ENCODE measurements at places on chromosomes 2 and 18. TPM values are rescaled to one million over a fixed set of nuclear protein-coding genes. Genes with fewer than 3 reads are reported as not detected.

Gene IL1F10
- not detected for total RNA-seq

Gene ANKMY1
- 25.1 TPM for total RNA-seq

GRCh38 chr2:234680688-234681619 lies 184.1 kb upstream of the ARL4C start:
- DNase-seq = no peak
- H3K27ac ChIP-seq = no peak overlapping the region
- H3K27me3 ChIP-seq = peaks cover 6% of the 10 kb centered on the region
- no peak overlapping the region for H3K4me3 ChIP-seq
- no peaks in the 10 kb centered on the region for H3K36me3 ChIP-seq
- H3K4me1 ChIP-seq = no peaks in the 10 kb centered on the region

DNA sequence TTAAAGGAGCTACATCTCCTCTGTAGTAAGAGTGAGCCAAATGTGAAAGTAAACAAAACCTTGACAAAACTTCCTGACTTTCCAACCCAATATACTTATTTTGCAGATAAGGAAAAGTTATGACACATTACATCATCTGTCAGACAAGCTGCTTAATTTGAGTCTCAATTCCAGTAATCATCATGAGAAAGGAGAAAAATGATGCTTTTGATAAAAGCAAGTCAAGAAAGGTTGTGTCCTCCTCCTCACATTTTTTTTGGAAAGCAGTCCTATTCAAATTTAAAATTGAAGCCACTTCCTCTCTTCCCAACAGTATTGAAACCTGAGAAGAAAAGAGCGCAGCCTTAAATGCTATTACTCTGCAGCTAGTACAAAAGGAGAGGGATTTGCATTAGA lies 519.6 kb downstream of the LRP1B start:
- H3K36me3 ChIP-seq = no peaks in the 10 kb centered on the region
- no peaks in the 10 kb centered on the region for H3K4me1 ChIP-seq
- no peak overlapping the region for H3K4me3 ChIP-seq
- H3K27me3 ChIP-seq = no peaks in the 10 kb centered on the region
- no peak for DNase-seq

Gene DNAJC5G
- total RNA-seq = not detected

GRCh38 chr2:123720760-123721159 lies 304.3 kb upstream of the CNTNAP5 start:
- H3K27ac ChIP-seq = no peak overlapping the region
- H3K36me3 ChIP-seq = no peaks in the 10 kb centered on the region
- H3K4me1 ChIP-seq = no peaks in the 10 kb centered on the region
- DNase-seq = no peak

DNA sequence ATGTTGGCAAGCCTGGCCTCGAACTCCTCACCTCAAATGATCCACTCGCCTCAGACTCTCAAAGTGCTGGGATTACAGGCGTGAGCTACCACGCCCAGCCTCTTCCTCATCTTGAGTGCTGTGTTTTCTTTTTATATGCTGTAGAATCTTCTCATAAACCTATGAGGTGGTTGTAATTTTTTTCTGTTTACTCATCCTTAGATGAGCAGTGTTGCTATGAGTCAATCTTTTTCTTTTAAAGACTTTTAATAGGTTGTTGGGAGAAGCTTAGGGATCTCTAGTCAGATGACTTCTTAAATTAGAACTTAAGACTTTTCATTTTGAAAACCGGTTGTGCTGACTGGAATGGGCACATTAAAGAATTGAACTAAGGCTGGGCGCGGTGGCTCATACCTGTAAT lies 8.7 kb upstream of the AAK1 start:
- H3K4me3 ChIP-seq = no peak overlapping the region
- peaks cover 50% of the 10 kb centered on the region for H3K4me1 ChIP-seq
- no peaks in the 10 kb centered on the region for H3K27me3 ChIP-seq
- peak overlapping the region; percentile 74 for H3K27ac ChIP-seq
- peaks cover 5% of the 10 kb centered on the region for H3K36me3 ChIP-seq

DNA sequence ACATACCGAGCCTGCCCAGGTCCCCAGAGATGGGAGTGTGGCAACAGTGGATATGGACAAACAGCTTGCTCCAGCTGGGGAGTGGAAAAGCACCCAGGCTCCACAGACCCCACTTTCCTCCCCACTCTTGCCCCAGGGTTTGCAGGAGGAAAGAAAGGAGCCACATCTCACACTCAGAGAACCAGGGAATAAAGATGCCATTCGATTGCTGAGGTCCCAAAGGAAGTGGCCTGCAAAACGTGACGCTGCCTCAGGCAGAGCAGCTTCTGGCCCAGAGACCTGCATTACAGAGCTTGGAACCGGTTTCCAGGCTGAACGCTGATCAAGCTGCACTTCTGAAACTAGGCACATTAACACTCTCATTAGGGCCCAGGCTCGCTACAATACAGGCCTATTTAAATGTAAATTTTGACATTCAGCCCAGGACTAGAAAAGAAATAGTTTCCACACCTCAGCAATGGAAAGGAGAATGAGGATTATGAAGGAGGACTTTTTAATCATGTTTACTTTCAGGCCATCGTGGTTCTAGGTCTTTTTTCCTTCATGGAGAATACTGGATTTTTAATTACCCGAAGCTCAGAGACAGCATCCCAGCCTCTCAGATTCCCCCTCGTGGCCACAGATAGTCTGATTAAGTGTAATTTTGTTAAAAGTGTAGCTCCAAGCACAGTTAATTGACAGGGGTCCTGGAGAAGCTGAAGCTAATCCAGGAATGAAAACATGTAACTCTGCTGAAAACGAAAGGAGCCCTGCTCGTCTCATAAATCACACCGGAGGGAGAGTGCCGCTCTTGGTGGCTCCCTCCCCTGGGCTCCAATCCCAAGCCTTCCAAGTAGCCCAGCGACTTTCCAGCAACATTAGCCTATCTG lies 221.3 kb upstream of the RAB6C start:
- H3K4me1 ChIP-seq = no peaks in the 10 kb centered on the region
- H3K27ac ChIP-seq = no peak overlapping the region
- no peaks in the 10 kb centered on the region for H3K27me3 ChIP-seq

Gene DYNAP
- not detected for total RNA-seq

DNA sequence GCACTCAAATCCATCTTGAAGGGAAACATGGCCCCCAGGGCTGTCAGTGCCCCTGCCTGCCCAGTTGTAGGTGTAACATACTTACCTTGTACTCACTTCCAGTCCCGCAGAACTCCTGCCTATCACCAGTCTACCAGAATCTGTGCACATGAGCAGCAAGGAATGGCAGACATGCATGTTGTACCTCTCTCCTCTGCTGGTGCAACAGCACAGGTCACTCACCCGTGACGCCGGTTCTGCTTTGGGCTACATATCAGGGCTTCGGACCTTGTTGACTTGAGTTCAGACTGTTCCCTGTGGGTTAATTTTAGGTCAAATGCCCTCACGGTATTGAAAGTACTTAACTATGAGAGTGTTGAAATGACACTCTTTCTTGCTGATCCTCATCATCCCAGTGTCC lies 215.7 kb downstream of the TPGS2 start:
- no peak overlapping the region for H3K4me3 ChIP-seq
- H3K36me3 ChIP-seq = no peaks in the 10 kb centered on the region
- H3K4me1 ChIP-seq = no peaks in the 10 kb centered on the region

GRCh38 chr2:98705333-98705617 lies 25.7 kb downstream of the MGAT4A start:
- H3K27me3 ChIP-seq = no peaks in the 10 kb centered on the region
- peaks cover 42% of the 10 kb centered on the region for H3K4me1 ChIP-seq
- no peak overlapping the region for H3K4me3 ChIP-seq
- DNase-seq = no peak

Gene KCNE4
- not detected for total RNA-seq

- H3K27ac ChIP-seq = no peak overlapping the region
- H3K4me3 ChIP-seq = no peak overlapping the region
These were observed 86.8 kb downstream of the MAIP1 start for GRCh38 chr2:200042102-200042735.

- peaks cover 20% of the 10 kb centered on the region for H3K27me3 ChIP-seq
- no peak overlapping the region for H3K4me3 ChIP-seq
- no peaks in the 10 kb centered on the region for H3K36me3 ChIP-seq
- no peak for DNase-seq
- no peaks in the 10 kb centered on the region for H3K4me1 ChIP-seq
These were observed 62.8 kb downstream of the TMEM237 start for GRCh38 chr2:201580486-201580885.

DNA sequence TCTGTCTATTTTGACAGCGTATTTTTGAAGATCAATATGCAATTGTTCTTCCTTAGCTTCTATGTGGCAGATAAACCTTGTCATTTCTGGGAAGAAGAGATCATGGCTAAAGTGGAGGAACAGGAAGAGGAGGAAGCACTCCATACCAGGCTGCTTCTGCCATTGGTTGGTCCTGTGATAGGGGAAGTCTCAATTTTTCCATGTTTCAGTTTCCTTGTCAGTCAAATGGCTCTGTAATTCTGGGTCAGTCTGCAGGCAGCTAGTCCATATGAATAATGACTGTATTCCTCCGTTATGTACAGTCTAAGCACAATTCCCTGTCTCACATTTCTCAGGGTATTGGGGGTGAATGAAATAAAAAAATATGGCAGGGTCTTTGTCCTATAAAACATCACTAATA lies 277.6 kb upstream of the CXCR4 start:
- H3K4me3 ChIP-seq = no peak overlapping the region
- no peaks in the 10 kb centered on the region for H3K36me3 ChIP-seq
- peaks cover 31% of the 10 kb centered on the region for H3K4me1 ChIP-seq
- no peak for DNase-seq
- H3K27ac ChIP-seq = peak overlapping the region; percentile 11

- H3K4me1 ChIP-seq = no peaks in the 10 kb centered on the region
- H3K27ac ChIP-seq = no peak overlapping the region
- no peaks in the 10 kb centered on the region for H3K36me3 ChIP-seq
- no peak overlapping the region for H3K4me3 ChIP-seq
- H3K27me3 ChIP-seq = peaks cover 1% of the 10 kb centered on the region
- DNase-seq = no peak
These were observed 189.4 kb downstream of the AGPS start for GRCh38 chr2:177582000-177582399.

DNA sequence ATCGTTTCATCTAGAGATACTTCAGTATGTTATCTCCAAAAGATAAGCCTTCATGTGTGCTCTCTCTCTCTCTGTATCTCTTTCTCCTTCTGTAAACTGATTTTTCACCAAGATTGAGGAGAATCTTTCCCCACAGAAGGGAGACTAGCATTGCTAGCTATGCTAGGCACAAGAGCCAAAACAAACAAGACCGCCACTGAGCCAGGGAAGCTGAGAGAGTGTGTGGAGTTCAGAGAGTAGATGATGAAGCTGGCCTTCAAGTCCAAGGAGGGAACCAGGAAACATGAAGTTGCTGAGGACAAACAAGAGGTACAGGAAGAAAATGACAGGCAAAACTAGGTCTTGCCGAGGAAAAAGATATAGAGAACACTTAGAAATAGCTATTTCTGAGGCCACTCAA lies 23.4 kb downstream of the DAPL1 start:
- H3K36me3 ChIP-seq = no peaks in the 10 kb centered on the region
- no peaks in the 10 kb centered on the region for H3K4me1 ChIP-seq
- no peak for DNase-seq
- H3K27me3 ChIP-seq = peaks cover 3% of the 10 kb centered on the region
- H3K27ac ChIP-seq = no peak overlapping the region
- H3K4me3 ChIP-seq = no peak overlapping the region

Gene C2orf80
- total RNA-seq = not detected

DNA sequence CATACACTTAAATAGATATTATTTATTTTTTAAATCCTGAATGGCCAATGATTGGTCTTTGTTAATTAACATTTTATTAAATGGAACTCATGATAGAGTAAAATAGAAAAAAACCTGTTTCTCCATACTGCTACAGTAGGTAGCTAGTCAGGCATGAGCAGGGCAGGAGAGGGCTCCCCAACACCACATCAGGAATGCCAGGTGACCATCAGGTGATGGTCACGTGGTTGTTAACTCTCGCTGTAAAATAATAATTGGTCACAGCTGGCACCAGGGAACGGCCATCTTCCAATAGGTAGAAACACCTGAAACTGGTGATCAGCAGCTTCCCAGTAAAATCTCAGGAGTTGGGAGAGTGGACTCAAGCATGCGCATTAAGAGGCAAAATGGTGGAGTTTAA lies 172.2 kb downstream of the MEIS1 start:
- no peaks in the 10 kb centered on the region for H3K27me3 ChIP-seq
- no peaks in the 10 kb centered on the region for H3K4me1 ChIP-seq
- no peak overlapping the region for H3K4me3 ChIP-seq
- H3K27ac ChIP-seq = no peak overlapping the region
- no peaks in the 10 kb centered on the region for H3K36me3 ChIP-seq

DNA sequence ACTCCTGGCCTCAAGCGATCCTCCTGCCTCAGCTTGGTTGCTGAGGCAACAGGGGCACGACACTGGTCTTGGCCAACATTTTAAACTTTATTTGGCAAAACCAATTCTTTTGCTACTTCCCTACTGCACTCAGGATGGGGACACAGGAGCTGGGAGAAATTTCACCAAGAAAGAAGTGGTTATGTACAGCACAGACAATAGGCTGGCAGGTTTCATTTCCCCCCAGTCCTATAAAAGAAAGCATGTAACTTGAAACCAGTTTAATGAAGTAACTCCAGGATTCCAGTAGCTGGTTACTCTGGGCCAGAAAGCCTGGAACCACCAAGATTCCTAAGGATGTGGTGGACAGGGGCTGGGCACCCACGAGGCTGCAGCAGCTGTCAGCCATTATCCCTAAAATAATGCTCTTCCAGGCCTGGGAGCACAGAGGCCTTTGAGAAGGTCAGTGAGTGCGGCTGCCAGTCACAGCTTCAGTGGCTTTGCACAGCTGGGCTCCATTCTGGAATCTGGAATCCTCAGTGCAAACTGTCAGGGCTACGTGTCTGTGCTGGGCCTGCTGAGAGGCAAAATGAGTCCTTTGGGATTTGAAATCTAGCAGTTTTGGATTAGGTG lies 142.3 kb upstream of the ITGA6 start:
- no peak for DNase-seq
- no peak overlapping the region for H3K4me3 ChIP-seq
- H3K27me3 ChIP-seq = peaks cover 13% of the 10 kb centered on the region
- no peak overlapping the region for H3K27ac ChIP-seq
- H3K36me3 ChIP-seq = no peaks in the 10 kb centered on the region
- peaks cover 2% of the 10 kb centered on the region for H3K4me1 ChIP-seq

Gene MRPL30
- total RNA-seq = 29.4 TPM

- H3K4me1 ChIP-seq = no peaks in the 10 kb centered on the region
- no peak overlapping the region for H3K4me3 ChIP-seq
- no peaks in the 10 kb centered on the region for H3K27me3 ChIP-seq
- H3K27ac ChIP-seq = no peak overlapping the region
- H3K36me3 ChIP-seq = no peaks in the 10 kb centered on the region
These were observed 17.8 kb downstream of the NLRC4 start for GRCh38 chr2:32246911-32247310.

Gene MATN3
- not detected for total RNA-seq

Gene LOXHD1
- total RNA-seq = not detected

Gene IL1R1
- total RNA-seq = 0.52 TPM

DNA sequence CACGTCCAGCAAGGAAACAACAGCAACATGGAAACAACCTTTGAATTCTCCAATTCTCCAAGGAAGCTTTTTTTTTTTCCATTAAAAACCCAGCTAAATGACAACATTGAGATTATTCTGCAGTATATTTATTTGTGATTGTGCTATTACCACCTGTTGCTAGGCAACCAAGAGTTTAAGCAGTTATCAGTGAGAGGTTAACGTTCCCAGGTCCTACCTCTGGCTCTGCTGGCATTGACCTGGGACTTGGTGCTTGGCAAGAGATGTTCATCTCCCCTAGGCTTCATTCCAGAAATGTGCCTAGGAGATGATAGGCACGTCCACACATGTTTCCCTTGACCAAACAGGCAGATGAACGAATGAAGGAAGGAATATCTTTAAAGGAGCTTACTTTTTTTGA lies 157.0 kb downstream of the TDRD15 start:
- H3K27me3 ChIP-seq = no peaks in the 10 kb centered on the region
- H3K36me3 ChIP-seq = no peaks in the 10 kb centered on the region
- no peak overlapping the region for H3K27ac ChIP-seq

Gene KLHL41
- total RNA-seq = not detected

GRCh38 chr18:63421514-63421913 lies 762 bp downstream of the VPS4B start:
- H3K4me3 ChIP-seq = peak overlapping the region; percentile 89
- H3K27ac ChIP-seq = peak overlapping the region; percentile 92
- H3K36me3 ChIP-seq = peaks cover 13% of the 10 kb centered on the region
- DNase-seq = no peak
